Left kidney (tissue), 8 donors: ENCODE measurements at places on chromosomes 2 and 18. TPM values are rescaled to one million over a fixed set of nuclear protein-coding genes. Genes with fewer than 3 reads are reported as not detected.

DNA sequence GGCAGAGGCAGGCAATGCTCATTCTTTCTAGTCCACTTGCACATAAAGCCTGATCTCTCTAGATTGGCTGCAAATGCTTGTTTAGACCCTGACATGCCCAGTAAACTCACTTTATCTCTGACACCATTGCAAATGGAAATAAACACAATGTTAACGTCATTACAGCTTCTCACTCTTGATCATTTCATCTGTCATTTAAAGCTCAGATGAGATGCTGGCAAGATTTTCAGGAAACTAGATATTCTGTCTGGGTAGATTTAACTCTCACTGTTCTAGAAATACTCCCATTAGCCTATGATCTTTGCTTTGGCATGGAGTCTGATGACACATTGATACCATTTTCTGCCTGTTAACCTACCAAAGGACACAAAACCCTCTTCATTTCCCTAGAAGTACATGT, 320.7 kb upstream of the HNRNPA3 start:
- no peak for DNase-seq

DNA sequence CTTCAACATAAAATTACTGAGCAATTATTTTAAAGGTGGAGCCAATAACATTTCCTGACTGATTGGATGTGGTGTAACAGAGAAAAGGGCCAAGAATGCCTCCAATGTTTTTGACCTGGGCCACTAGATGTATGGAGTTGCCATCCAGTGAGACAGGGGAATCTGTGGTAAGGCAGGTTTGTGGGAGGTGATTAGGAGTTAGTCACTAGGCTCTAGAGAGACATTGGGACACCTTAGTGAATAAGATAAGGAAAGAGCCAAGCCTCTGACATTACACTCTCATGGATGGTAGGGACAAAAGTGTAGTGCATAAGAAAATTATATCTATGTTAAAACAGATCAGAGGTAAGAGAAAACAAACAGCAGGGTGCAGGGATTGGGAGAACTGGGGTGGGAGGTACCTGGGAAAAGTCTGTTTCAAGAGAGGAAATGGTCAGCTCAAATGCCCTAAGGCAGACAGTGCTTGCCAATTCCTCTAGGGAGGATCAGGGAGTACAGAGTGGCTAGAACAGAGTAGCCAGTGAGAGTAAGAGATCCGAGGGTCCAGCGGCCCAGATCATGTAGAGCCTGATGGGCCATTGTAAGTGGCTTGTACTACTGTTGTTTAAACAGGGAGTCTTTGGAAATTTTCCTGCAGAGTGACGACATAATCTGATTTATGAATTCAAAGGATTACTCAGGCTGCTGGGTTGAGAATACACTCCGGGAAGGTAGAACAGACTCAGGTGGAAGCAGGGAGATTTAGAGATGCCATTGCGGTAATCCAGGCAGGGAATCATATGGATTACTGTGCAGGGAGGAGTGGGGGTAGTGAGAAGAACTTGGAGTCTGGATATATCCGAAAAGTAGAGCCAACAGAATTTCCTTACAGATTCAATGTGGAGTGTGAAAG, 45.7 kb upstream of the CUL3 start:
- no peak for DNase-seq

- no peak for DNase-seq
Observed at GRCh38 chr2:162017233-162017632, 56.8 kb downstream of the DPP4 start.

DNA sequence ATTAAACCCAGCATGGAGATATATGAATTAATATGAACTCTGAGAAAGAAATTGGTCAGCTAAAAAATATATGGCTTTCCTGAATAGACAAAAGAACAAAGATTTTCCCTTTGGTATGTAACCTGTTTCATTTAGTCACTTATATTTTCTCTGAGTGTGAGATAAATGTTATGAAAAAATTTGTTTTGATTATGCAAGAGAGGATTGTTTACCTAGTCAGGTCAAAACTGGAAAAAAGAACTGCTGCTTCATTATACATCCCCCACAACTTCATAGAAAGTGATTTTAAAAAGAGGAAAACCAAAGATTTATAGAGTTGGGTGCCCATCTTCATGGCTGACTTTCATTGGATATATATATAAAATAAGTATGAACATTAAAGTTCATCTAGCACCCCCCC, 242.2 kb upstream of the FN1 start:
- no peak for DNase-seq

GRCh38 chr2:157903626-157904025, 27.5 kb upstream of the ACVR1 start:
- no peak for DNase-seq

GRCh38 chr2:98910349-98911125, 25.5 kb downstream of the CRACDL start:
- no peak for DNase-seq

DNA sequence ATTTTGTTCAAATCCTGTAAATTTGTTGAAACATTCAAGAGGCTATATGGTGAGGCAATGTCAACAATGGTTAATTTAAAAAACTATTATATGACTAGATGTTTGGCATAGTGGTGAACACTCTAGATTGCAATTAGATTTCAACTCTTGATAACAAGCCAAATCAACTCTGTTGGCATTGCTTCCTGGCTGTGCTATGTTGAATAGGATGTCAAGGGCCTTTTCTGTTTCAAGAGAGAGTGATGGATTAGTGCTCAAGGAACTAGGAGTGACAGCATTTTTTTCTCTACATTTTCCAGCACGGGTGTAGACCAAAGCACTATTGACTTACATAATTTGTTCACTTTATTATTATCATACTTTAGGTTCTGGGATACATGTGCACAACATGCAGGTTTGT, 172.4 kb upstream of the KCNH7 start:
- DNase-seq = no peak

Gene RMDN2
- polyA plus RNA-seq = 14.5 TPM

GRCh38 chr2:60414495-60415138, 138.8 kb downstream of the BCL11A start:
- no peak for DNase-seq

DNA sequence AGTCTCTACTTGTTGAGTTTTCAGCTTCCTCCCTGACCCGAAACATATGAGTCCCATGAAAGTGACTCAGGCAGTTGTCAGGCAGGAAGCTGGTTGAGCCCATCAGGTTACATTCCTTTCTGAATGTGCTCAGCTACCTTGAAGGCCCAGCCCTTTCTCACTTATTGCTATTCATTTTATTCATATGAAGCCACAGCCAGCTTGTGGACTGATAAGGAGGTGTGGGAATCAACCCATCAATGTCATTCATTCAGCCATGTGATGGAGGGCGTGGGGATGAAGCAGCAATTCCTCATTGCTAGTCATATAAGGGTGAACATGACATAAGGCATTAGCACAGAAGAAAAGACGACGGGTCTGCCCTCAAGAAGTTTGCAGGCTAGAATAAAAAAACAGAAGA, 5.3 kb upstream of the VPS4B start:
- DNase-seq = no peak

DNA sequence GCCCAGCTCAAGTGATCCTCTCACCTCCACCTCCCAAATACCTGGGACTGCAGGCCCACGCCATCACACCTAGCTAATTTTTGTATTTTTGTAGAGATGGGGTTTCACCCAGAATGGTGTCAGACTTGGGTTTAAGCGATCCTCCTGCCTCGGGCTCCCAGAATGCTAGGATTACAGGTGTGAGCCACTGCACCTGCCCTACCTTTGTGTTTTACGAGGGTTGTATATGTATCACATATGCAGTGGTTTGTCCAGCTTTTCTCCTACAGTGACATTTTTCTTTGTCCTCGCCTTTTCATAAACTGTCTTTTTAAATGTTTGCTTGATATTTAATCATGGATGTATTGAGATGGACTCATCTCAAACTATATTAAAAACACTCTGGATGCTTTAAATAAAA, 38.5 kb downstream of the AGAP1 start:
- no peak for DNase-seq

Gene UGT1A8
- not detected for polyA plus RNA-seq

Gene IL18RAP
- polyA plus RNA-seq = 0.27 TPM

DNA sequence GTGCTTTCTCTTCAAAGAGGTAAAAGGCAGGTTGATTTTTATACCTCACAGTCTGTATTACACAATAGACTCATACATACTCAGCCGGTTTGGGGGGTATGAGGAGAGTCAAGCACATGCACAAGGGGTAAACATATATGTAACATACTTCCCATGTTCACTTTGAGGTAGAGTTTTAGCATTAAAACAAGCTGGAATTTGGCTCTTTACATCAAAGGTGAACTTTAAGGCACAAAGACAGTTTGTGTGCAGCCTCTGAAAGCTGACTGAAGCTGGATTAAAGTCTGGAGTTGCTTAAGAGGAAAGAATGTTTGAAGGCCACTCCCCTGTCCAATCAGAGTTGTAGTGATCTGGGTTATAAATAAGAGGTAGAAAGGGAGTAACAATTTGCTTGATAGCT, 282.0 kb downstream of the DPP10 start:
- DNase-seq = no peak
